ENCODE measurements at places on chromosomes 12 and 14.

GRCh38 chr14:72824051-72824450 lies 69.8 kb downstream of the DPF3 start:
- peak; percentile 46 for DNase-seq

- peak; percentile 34 for DNase-seq
These were observed 208.2 kb downstream of the EPS8 start for GRCh38 chr12:15581006-15581405.

GRCh38 chr14:69879175-69880043 lies at the start of gene SMOC1:
Gene SMOC1, plus strand, starts transcription at chr14:69879416. Its CDS starts 263 bp downstream, at chr14:69879679.
- DNase-seq: no peak

- DNase-seq: no peak
These were observed 7.7 kb downstream of the RARG start for GRCh38 chr12:53224061-53224896.

DNA sequence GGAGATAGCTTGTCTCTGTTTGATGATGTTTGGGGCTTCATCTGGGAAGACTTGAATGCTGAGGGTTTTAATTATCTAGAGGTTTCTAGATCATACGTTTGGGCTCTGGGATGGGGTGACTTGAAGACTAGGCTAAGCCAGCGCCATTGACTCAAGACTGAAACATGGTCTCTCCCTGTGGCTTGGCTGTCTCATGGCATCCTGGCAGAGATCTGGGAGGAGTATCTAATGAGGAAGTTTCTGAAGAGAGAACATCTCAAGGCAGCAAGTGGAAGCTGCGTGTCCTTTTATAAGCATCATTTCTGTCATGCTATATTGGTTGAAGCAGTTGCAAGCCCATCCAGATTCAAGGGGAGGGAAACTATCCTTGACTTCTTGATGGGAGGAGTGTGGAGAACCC lies 104.8 kb downstream of the UNC79 start:
- no peak for DNase-seq

GRCh38 chr12:18358077-18358476 lies 96.8 kb downstream of the PIK3C2G start:
- no peak for DNase-seq

GRCh38 chr12:43976027-43976426 lies 140.1 kb downstream of the TMEM117 start:
- DNase-seq: no peak

All from AG10803 (cell line).